Thyroid gland (tissue), 4 donors: ENCODE measurements at places on chromosomes 12 and 14. TPM values are rescaled to one million over a fixed set of nuclear protein-coding genes. Genes with fewer than 3 reads are reported as not detected.

GRCh38 chr12:2963154-2963759 is 4.1 kb downstream of the TEAD4 start:
- H3K27ac ChIP-seq, result peak overlapping the region; percentile 55
- peaks cover 29% of the 10 kb centered on the region for H3K4me1 ChIP-seq
- peak; percentile 44 for DNase-seq
- H3K36me3 ChIP-seq, result no peaks in the 10 kb centered on the region
- H3K4me3 ChIP-seq, result no peak overlapping the region

GRCh38 chr12:67651132-67651695 is 2.7 kb downstream of the DYRK2 start:
- no peak overlapping the region for H3K27ac ChIP-seq
- no peak overlapping the region for H3K4me3 ChIP-seq
- no peaks in the 10 kb centered on the region for H3K36me3 ChIP-seq
- no peak for DNase-seq

DNA sequence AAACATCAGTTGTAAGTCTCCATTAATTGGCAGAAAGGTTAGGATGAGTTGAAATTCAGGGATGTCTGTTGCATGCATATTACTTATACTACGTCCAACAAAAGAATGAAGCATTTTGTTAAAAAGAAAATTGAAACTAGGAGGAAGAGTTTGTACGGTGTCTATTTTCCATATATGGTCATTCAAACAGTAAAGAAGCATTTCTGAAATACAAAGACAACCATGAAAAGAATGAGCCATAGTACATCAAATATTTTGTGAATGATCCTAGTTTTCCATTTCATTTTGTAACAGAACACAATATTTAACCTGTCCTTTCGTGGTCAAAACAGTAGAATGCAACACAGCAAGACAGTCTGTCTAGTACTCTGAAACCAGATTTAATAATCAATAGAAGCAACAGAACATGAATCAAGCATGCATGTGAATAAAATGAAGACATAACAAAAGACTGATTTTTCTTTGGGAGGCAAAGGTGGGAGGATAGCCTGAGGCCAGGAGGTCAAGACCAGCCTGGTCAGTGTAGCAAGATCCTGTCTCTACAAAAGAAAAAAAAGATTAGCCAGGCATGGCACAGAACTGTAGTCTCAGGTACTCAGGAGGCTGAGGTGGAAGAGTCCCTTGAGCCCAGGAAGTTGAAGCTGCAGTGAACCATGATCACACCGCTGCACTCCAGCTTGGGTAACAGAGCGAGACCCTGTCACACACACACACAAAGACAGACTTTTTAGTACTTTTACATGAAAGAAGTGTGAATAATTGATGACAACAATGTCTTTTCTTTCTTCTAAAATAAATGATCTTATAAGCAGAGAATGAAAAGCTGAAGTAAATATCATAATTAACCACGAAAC is 156.0 kb downstream of the LRIG3 start:
- no peaks in the 10 kb centered on the region for H3K4me1 ChIP-seq
- H3K4me3 ChIP-seq, result no peak overlapping the region
- no peaks in the 10 kb centered on the region for H3K27me3 ChIP-seq
- no peak overlapping the region for H3K27ac ChIP-seq
- H3K36me3 ChIP-seq, result no peaks in the 10 kb centered on the region
- peak; percentile 53 for DNase-seq

GRCh38 chr12:52149651-52150241 is 42.1 kb downstream of the KRT80 start:
- peak; percentile 90 for DNase-seq
- no peaks in the 10 kb centered on the region for H3K36me3 ChIP-seq
- H3K27me3 ChIP-seq, result no peaks in the 10 kb centered on the region
- H3K4me3 ChIP-seq, result no peak overlapping the region
- peak overlapping the region; percentile 97 for H3K27ac ChIP-seq

- no peaks in the 10 kb centered on the region for H3K27me3 ChIP-seq
- H3K36me3 ChIP-seq, result no peaks in the 10 kb centered on the region
- DNase-seq, result no peak
- peak overlapping the region; percentile 92 for H3K27ac ChIP-seq
- H3K4me3 ChIP-seq, result no peak overlapping the region
Observed at GRCh38 chr12:212415-212714, 1.6 kb downstream of the SLC6A12 start.

GRCh38 chr12:65840793-65841670 is 16.7 kb downstream of the HMGA2 start:
- no peak overlapping the region for H3K4me3 ChIP-seq
- no peak for DNase-seq
- no peaks in the 10 kb centered on the region for H3K4me1 ChIP-seq
- no peaks in the 10 kb centered on the region for H3K36me3 ChIP-seq

Gene NEUROD4
- not detected for total RNA-seq

Gene CPNE6
- not detected for total RNA-seq

GRCh38 chr12:65695113-65695865 is 129.0 kb upstream of the HMGA2 start:
- H3K4me1 ChIP-seq, result no peaks in the 10 kb centered on the region
- peak; percentile 85 for DNase-seq
- no peak overlapping the region for H3K4me3 ChIP-seq
- no peaks in the 10 kb centered on the region for H3K27me3 ChIP-seq

Gene FAM222A
- 3.8 TPM for total RNA-seq

- H3K4me1 ChIP-seq, result peaks cover 17% of the 10 kb centered on the region
- H3K27ac ChIP-seq, result no peak overlapping the region
- peaks cover 44% of the 10 kb centered on the region for H3K27me3 ChIP-seq
Observed at GRCh38 chr14:94773655-94774343, 3.9 kb upstream of the GSC start.

- no peak overlapping the region for H3K4me3 ChIP-seq
- no peak for DNase-seq
- peak overlapping the region; percentile 81 for H3K27ac ChIP-seq
- peaks cover 53% of the 10 kb centered on the region for H3K4me1 ChIP-seq
- no peaks in the 10 kb centered on the region for H3K36me3 ChIP-seq
Observed at GRCh38 chr14:74703043-74703442, 9.8 kb downstream of the AREL1 start.

DNA sequence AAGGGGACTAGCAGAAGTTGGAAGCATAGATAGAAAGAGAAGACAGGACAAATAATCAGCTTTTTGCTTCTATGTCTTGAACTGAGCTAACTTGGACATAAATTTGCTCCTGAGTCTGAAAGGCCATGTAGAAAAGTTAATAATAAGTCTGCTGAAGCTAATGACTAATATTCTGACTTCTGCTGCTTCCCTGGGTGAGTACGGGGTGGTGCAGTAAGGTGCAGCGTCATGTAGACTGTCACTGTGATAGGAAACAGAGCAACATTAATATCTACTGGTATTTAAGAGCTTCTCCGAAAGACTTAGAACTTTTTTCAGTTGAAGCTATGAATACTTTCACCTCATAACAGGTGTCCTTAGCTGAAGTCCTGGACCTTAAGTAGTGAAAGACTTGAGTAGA is 34.1 kb upstream of the CPM start:
- H3K27me3 ChIP-seq, result no peaks in the 10 kb centered on the region
- no peak overlapping the region for H3K4me3 ChIP-seq
- H3K4me1 ChIP-seq, result no peaks in the 10 kb centered on the region
- H3K36me3 ChIP-seq, result no peaks in the 10 kb centered on the region
- DNase-seq, result no peak

- no peaks in the 10 kb centered on the region for H3K27me3 ChIP-seq
- no peak for DNase-seq
- no peaks in the 10 kb centered on the region for H3K36me3 ChIP-seq
- H3K4me1 ChIP-seq, result peaks cover 45% of the 10 kb centered on the region
Observed at GRCh38 chr12:59077153-59077552, 156.8 kb upstream of the LRIG3 start.

- H3K36me3 ChIP-seq, result peaks cover 13% of the 10 kb centered on the region
- no peak overlapping the region for H3K4me3 ChIP-seq
- no peaks in the 10 kb centered on the region for H3K4me1 ChIP-seq
- DNase-seq, result no peak
Observed at GRCh38 chr12:124434354-124434753, 133.1 kb downstream of the NCOR2 start.

Gene CAPZA3
- not detected for total RNA-seq

- H3K4me1 ChIP-seq, result no peaks in the 10 kb centered on the region
- H3K27ac ChIP-seq, result no peak overlapping the region
- H3K36me3 ChIP-seq, result no peaks in the 10 kb centered on the region
Observed at GRCh38 chr12:66062290-66062625, 68.3 kb downstream of the LLPH start.

- no peak overlapping the region for H3K4me3 ChIP-seq
- peaks cover 52% of the 10 kb centered on the region for H3K4me1 ChIP-seq
- H3K27me3 ChIP-seq, result no peaks in the 10 kb centered on the region
- H3K36me3 ChIP-seq, result no peaks in the 10 kb centered on the region
Observed at GRCh38 chr12:52907092-52907810, 2.4 kb upstream of the KRT8 start.

DNA sequence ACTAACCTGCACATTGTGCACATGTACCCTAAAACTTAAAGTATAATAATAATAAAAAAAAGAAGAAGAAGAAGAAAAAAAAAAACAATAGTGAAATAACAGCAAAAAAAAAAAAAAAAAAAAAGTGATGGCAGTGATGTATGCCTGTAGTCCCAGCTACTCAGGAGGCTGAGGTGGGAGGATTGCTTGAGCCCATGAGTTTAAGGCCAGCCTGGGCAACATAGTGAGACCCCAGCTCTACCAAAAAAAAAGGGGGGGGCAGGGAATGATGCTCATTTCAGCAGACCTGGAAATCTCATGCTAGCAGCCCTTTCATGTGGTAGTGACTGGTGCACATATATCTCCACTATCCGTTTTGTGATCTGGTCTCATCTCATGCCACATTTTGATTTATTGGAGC is 20.8 kb downstream of the TRAFD1 start:
- H3K27ac ChIP-seq, result no peak overlapping the region
- H3K36me3 ChIP-seq, result peaks cover 38% of the 10 kb centered on the region
- no peaks in the 10 kb centered on the region for H3K27me3 ChIP-seq
- no peak overlapping the region for H3K4me3 ChIP-seq
- H3K4me1 ChIP-seq, result no peaks in the 10 kb centered on the region

GRCh38 chr12:112121780-112122565 is 3.4 kb upstream of the TRAFD1 start:
- peak overlapping the region; percentile 20 for H3K27ac ChIP-seq
- H3K4me1 ChIP-seq, result peaks cover 11% of the 10 kb centered on the region
- H3K27me3 ChIP-seq, result no peaks in the 10 kb centered on the region
- DNase-seq, result peak; percentile 79

Gene ACOT4
- total RNA-seq, result 1.4 TPM

Gene KLRD1
- 1.5 TPM for total RNA-seq

Gene COL2A1
- not detected for total RNA-seq

DNA sequence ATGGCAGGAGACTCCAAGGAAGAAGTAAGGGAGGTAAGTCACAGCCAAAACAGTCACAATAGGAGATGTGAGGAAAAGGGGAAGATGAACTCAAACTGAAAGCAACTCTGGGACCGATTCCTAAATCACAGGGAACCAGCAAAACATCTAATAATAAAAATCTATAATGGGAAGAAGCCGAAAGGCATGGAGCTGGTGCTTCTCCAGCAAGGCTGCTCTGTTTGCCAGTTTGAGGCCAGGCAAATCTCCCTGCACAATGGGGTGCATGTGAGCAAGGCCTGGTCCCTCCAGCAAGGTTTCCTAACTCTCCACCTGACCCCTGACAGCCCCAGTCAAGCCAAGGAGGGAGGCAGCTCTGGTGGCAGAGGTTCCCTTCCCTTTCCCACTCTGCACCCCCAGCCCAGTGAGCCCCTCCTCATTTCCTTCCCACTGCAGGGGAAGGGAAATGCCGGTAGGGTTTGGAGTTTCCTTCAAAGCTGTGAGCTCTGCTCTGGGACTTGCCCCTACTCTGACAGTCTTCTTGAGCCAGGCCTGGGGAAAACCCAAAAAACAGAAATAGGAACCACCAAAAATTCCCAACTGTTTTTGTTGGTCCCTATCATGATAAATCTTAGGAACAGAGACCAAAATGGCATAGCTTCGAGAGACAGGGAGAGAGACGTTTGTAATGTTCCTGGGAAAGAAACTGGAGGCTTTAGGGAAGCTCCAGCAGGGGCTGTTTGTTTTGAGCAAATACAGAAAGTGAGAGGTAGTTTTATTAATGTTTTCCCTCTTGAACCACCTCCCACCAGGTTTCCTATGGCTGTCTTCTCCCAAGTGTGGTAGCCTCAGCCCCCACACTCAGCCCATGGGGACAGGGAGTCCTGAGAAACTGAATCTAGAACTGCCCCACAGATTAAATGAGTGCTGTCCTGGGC is 34.6 kb downstream of the FMNL3 start:
- H3K27ac ChIP-seq, result peak overlapping the region; percentile 96
- no peak overlapping the region for H3K4me3 ChIP-seq
- DNase-seq, result no peak
- no peaks in the 10 kb centered on the region for H3K36me3 ChIP-seq
- no peaks in the 10 kb centered on the region for H3K27me3 ChIP-seq

Gene C12orf54
- not detected for total RNA-seq

Gene TEP1
- 27.1 TPM for total RNA-seq

DNA sequence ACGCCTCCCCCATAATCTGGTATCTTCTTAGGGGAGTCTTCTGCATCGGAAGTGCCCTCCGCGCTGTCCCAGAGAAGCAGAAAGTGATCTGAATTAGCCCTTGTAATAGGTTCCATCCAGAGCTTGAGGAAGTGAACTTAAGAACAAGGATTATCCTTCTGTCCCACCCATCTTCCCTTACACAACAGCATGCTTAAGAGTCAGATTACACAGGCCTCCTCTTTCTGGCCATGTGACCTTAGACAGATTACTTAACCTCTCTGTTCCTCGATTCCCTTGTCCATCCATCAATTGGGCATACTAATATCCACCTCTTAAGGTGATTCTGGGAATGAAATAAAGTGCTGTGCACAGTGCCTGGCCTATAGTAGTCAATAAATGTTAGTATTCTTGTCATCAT is 11.4 kb downstream of the CABP1 start:
- H3K4me3 ChIP-seq, result no peak overlapping the region
- H3K4me1 ChIP-seq, result peaks cover 17% of the 10 kb centered on the region
- no peaks in the 10 kb centered on the region for H3K36me3 ChIP-seq
- DNase-seq, result no peak
- no peak overlapping the region for H3K27ac ChIP-seq

GRCh38 chr14:101118233-101118632 is 214.7 kb upstream of the RTL1 start:
- H3K27ac ChIP-seq, result no peak overlapping the region
- DNase-seq, result no peak
- no peaks in the 10 kb centered on the region for H3K36me3 ChIP-seq
- H3K4me1 ChIP-seq, result no peaks in the 10 kb centered on the region
- no peak overlapping the region for H3K4me3 ChIP-seq

GRCh38 chr12:80838708-80839107 is 99.0 kb downstream of the LIN7A start:
- peaks cover 14% of the 10 kb centered on the region for H3K4me1 ChIP-seq
- H3K36me3 ChIP-seq, result no peaks in the 10 kb centered on the region
- peak; percentile 57 for DNase-seq
- H3K27me3 ChIP-seq, result no peaks in the 10 kb centered on the region
- H3K27ac ChIP-seq, result peak overlapping the region; percentile 58

Gene IAPP
- not detected for total RNA-seq

DNA sequence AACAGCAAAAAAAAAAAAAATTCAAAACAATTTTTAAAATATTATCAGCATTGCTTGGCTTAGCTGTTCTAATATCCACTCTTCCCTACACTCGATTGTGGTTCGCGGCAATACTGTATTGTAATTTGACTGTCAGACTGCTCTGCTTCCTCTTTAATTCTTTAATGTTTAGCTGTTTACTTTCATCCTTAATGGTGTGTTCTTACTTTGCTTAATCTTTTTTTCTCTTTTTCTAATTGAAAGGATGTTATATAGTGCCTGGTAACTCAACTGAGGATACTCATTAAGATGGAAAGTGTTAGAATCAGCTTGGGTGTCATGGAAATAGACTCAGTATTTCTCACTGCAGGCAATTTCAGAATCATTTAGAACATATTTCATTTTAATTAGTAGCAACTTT is 2.0 kb downstream of the ANO4 start:
- H3K36me3 ChIP-seq, result no peaks in the 10 kb centered on the region
- no peak overlapping the region for H3K4me3 ChIP-seq
- no peaks in the 10 kb centered on the region for H3K4me1 ChIP-seq
- no peaks in the 10 kb centered on the region for H3K27me3 ChIP-seq
- DNase-seq, result no peak
- no peak overlapping the region for H3K27ac ChIP-seq
